ENCODE measurements at places on chromosomes 3 and 15.

GRCh38 chr3:151351219-151351618, 21.9 kb upstream of the P2RY13 start:
- no peak for DNase-seq

DNA sequence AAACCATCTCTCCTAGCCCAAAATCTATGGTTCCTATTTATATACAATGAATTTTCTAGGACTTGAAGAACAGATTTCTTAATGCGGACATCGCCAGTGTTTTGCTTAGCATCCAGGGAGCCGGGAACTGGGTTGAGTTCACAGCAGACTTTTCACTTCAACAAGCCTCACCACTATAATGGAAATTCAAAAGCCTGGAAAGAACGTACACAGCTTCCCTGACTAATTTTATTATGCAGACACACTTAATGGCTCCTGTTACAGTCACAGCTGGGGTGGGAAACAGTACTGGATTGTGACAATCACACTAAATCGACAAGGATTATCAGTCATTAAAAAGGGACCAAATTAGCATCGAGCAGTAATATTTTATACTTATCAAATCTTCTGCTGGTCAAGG, 129.2 kb upstream of the BNIP2 start:
- no peak for DNase-seq

DNA sequence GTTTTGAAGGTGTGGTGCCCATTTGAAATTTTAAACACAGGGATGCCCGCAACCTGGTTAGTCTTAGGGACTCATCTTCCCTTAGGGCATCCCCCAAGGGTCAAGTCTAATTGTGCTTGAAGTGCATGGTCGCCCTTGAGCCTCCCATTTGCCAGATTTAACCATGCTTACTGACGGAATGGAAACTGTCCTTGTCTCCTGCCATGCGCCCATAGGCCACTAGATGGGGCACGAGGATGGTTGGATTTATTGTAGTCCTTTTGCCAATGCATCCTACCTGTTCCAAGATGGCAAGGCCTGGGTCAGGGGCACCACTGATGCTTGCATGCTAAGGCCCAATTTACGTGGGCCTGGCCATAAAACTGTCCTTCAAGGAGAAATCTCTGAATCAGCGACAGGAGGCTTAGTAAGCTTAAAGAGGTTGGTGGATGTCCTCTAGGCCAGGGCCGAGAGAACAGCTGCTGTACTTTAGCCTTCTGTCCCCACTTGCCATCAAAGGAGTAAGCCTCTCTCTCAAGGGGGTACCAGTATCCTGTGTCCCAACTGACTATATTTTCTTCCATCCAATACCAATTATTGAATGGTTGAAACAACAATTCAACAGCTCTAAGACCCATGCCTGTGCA, 355.4 kb downstream of the OTOL1 start:
- peak; percentile 45 for DNase-seq

- peak; percentile 92 for DNase-seq
Measured at GRCh38 chr15:40274350-40275274, 8.3 kb downstream of the ANKRD63 start.

- no peak for DNase-seq
Measured at GRCh38 chr15:66169023-66169422, 84.5 kb downstream of the MEGF11 start.

DNA sequence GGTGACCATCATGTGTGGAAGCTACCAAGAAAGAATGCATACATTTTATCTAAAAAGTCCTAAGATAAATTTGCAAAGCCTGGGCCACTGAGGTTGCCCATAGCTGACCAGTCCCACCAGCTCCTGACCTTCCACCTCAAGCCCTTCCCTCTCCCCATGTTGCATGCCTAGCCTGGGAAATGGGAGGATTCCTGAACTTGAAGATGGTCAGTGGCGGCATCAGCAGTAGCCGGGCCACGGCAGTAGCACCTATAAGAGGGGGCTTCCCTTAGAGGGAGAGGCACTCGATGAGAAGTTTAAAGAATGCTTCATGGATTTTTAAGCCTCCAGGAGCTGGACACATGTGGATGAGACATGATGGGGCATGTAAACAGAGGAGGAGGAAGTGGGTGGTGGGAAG, 172.1 kb downstream of the KLF13 start:
- DNase-seq, result no peak

DNA sequence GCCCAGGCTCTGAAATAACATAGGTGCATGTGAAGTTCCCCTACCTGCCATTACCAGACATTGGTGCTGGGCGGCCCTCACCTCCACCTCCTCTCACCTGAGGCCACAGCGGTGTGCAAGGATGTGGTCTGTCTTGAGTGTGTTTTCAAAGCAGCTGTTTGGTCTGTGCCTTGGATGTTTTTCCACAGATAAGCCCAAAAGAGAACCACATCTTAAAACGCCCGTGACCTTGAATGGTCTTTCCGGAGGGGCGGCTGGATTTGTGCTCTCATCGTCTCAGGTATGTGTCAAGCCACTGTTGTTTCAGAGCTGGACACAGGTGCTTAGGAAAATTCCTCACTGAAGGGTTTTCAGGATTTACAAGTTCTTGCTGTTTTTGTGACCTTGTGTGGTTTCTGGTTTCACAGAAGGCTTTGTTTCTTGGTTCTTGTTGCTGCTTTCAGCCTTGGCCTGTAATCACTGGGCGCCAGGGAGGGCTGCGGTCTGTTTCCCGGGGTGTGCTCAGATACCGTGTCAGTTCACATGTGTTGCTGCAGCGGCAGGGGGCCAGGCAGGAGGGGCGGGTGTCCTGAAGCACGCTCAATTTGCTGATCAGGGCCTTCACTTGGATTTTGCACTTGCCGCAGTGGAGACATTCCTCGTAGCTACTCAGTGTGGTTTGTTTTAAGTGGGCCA, 128.4 kb downstream of the IGF1R start:
- DNase-seq, result no peak

DNA sequence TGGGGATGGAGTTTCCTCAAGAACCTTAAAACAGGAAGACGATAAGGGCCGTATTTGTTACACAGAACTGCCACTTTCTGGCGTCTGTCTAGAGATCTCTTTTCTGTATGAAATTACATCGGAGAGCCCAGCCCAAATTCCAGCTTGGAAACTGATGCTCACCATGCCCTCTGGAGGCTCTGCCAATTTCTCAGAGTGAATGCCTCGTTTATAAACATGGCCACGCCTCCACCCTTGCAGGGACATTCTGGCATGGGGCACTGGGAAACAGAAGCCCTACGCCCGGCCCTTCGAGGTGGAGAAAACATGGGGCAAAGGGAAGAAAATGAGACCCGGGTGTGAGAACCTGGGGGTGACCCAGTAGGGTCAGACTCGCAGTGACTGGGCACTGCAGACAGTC, 53.4 kb upstream of the SEC13 start:
- DNase-seq, result no peak

- no peak for DNase-seq
Measured at GRCh38 chr3:10768708-10769394, 47.2 kb upstream of the SLC6A11 start.

GRCh38 chr3:45555086-45555591, 39.4 kb upstream of the LIMD1 start:
- DNase-seq, result no peak

All from stimulated activated naive CD8-positive, alpha-beta T cell treated with anti-CD3 and anti-CD28 coated beads, Interleukin-15, Interleukin-2, amounts not matched to agents 100 U/mL and 50 U/mL, for 24 hours (primary cell).